ENCODE measurements at places on chromosomes 1 and 21. TPM values are rescaled to one million over a fixed set of nuclear protein-coding genes. Genes with fewer than 3 reads are reported as not detected.

DNA sequence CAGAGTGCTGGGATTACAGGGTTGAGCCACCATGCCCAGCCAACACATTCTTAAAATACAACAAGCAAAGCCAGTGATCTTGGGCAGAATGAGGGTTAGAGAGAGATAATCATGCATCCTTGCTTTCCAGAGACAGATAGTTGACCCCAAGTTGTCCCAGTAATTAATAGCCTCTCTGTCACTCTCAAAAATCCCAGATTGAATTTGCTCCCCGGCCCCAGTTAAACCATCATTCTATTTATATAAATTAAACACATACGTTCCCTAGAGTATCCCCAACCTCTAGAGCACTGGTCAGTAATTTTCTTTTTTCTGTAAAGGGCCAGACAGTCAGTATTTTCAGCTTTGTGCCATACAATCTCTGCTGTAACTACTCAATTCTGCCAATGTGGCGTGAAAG lies 16.4 kb upstream of the TARDBP start:
- no peak for DNase-seq

- DNase-seq: no peak
Observed at GRCh38 chr1:201889090-201889968, 631 bp downstream of the SHISA4 start.

GRCh38 chr1:3066826-3067225 lies 2.2 kb upstream of the PRDM16 start:
- no peak for DNase-seq

Gene LCE6A
- total RNA-seq: not detected

GRCh38 chr1:67664048-67664447 lies 21.0 kb upstream of the GADD45A start:
- DNase-seq: no peak

Gene DNAJC28
- 0.95 TPM for total RNA-seq

- no peak for DNase-seq
Observed at GRCh38 chr21:33155005-33155404, 74.7 kb upstream of the IFNAR2 start.

GRCh38 chr21:38352536-38353219 lies 95.9 kb downstream of the KCNJ15 start:
- no peak for DNase-seq

Gene AKR7A3
- total RNA-seq: 2.6 TPM

DNA sequence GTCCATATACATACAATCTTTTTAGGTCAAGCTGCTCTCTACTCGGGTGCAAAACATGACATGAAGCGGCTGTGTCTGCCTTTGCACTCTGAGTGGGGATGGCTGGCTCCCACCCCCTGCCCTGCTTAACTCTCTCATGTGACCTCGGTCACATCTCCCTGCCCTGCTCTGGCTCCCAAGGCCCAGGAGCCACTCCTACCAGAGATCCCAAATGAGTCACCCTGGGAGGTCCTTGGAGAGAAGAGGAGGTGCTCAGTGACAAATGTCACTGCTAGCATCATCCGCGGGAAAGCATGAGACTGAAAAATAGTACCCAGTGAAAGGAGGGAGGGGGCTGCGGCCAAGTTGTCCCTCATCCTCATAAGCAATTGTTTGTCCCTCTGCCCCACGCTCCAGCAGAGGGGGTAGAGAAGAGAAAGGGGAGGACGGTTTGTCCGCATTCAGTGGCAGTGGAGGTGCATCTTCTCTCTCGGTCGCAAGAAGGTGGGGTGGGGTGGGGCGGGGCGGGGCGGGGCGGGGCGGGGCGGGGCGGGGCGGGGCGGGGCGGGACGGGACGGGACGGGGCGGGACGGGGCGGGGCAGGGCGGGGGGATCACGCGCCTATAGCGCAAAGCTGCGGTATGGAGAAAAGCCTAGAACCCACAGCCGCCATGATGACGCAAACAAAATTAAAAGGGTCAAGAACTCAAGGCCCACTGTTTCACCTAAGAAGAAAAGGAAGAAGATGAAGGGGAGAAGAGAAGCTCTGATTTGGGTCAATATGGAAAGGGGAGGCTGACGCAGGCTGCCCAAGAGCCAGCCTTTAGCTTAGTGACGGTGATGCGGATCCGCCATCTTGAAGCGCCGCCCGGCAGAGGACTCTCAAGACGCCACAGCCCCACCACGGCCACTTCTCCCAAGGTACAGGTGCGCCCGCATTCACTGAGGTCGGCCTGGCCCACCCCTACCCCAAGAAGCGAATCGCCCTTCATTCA lies 66.2 kb downstream of the CD46 start:
- no peak for DNase-seq

GRCh38 chr1:88399690-88400089 lies 284.4 kb upstream of the PKN2 start:
- no peak for DNase-seq

GRCh38 chr1:177959811-177960515 lies 9.9 kb downstream of the SEC16B start:
- DNase-seq: no peak

Gene TP73
- total RNA-seq: 0.48 TPM

- DNase-seq: peak; percentile 90
Observed at GRCh38 chr1:98870959-98871903, 133.4 kb downstream of the PLPPR5 start.

Gene PLPPR4
- total RNA-seq: not detected

- DNase-seq: no peak
Observed at GRCh38 chr1:224519874-224520273, 85.3 kb upstream of the WDR26 start.

DNA sequence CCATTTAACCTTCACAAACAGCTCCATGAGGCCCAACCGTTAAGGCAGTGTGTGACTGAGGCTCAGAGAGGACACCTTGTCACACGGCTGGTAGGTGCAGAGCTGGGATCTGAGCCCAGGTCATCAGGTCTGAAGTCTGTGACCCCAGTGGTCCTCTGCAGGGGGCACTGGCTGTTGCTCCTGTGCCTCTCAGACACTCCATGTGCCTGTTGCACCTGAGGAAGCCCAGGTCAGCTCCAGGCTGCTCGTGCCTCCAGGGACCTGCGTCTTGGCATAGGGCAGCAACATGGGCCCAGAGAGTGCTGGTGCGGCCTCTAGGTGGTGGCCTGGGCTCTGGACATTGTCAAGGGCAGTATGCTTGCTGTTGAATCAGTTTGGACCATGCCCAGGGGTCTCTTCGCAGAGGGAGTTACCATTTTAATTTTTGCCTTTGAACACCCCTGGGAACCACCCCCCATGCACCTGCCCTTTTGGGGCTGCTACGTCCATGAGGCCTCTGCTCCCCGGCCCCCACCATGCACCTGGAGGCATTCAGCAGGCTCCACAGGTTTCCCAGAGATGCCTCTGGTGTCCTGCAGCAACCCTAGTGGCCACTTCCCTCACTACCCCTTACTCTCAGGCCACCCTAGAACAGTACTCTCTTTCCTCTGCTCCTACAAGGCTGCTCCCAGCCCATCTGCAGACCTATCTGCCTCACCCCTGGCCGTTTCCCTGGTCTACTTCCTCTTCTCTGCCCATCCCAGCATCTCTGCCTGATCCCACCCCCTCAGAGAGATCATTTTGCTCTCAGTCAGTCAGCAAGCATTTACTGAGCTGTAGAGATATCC lies 25.2 kb upstream of the EPS8L3 start:
- peak; percentile 10 for DNase-seq

GRCh38 chr1:151327903-151328674 lies 873 bp upstream of the PI4KB start:
- DNase-seq: peak; percentile 22

Measured in OCI-LY7 (cell line).